ENCODE measurements at places on chromosomes 4 and X.

GRCh38 chr4:124025428-124025827 is 628.8 kb downstream of the SPRY1 start:
- no peak for DNase-seq

- DNase-seq, result no peak
These were observed 113.4 kb downstream of the ZAR1 start for GRCh38 chr4:48603366-48604003.

GRCh38 chrX:48806081-48806480 is 4.2 kb downstream of the HDAC6 start:
- no peak for DNase-seq

GRCh38 chr4:176186671-176187395 is 8.6 kb downstream of the SPATA4 start:
- no peak for DNase-seq

DNA sequence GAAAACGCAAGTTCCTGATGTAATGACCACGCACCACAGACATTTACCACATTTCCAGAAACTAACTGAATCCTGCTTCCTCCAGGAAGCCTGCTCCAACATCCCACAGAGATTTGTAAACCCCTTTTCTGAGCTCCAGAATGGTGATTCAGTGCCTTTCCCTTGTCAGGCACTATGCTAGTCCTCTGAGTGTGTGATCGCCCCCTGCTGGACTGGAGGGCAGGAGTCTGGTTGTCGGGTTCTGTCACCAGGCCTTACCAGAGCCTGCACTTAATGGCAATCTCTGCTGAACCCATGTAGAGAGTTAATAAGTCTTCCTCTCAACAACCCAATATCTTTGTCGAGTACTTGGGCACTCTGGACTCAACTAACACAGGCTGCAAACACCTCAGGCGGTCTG is 14.5 kb upstream of the KDM5C start:
- peak; percentile 91 for DNase-seq

- DNase-seq, result no peak
These were observed 72.0 kb upstream of the HHIP start for GRCh38 chr4:144574000-144574399.

DNA sequence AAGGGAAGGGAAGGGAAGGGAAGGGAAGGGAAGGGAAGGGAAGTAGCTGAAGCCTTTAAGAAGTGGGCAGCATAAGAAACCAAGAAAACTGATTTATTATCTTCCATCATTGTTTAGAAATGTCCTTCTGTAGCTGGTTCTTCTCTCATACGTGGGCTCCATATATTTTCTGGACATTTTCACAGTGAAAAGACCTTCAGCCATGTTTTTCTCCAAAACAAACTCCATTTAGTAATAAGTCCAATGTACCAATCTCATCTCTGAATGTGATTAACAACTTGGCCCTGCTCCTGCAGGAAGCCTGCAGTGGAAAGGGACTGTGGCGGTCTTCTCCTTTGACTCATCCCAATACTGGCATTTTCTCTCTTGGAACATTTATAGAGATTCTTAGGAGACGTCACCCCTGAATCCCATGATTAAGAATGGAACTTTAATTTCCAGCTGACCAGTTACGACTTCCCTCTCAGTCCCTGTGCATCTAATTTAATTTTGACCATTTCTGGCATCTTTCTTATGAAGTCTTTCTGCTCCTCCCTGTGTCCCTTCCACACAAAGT is 96.6 kb upstream of the GUCY1A1 start:
- DNase-seq, result no peak

DNA sequence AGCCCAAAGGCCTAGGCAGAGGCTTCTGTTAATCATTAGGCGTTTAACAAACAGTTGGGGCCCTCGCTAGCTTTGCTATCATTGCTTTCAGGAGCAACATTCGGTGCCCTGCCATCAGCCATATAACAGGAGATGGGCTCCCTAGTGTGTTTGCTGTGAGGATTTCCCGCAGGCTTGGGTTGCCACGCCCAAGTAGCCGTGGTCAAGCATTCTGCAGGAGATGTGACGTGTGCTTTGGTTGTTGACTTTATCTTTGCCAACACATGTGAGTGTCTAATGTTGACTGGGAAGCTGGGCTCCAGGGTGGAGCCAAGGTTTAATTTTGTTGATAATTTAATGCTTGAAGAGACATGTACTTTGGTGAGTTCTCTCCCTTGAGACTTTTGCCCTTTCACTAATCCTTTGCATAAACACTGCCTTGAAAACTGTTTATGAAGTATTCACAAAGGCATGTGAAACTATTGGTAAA is 184.6 kb upstream of the KIT start:
- DNase-seq, result no peak

DNA sequence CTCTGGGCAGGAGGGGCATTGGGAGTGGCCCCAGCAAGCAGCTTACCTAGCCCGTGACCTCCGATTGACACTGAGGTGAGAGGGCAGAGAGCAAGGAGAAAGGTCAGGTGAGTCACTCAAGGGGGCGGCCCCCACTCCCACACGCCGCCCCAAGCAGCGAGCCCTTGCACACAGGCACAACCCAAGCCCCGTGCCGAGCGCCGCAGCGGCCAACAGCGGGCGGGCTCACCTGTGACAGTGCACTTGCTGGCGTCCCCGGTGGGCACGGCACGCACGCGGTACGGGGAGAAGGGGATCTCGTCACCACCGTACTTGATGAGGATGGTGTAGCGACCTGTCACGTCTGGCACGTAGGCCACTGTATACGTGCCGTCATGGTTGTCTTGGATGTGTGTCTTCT is 17.2 kb downstream of the FLNA start:
- DNase-seq, result no peak

- no peak for DNase-seq
These were observed 104.4 kb upstream of the RAB40AL start for GRCh38 chrX:102832661-102833060.

DNA sequence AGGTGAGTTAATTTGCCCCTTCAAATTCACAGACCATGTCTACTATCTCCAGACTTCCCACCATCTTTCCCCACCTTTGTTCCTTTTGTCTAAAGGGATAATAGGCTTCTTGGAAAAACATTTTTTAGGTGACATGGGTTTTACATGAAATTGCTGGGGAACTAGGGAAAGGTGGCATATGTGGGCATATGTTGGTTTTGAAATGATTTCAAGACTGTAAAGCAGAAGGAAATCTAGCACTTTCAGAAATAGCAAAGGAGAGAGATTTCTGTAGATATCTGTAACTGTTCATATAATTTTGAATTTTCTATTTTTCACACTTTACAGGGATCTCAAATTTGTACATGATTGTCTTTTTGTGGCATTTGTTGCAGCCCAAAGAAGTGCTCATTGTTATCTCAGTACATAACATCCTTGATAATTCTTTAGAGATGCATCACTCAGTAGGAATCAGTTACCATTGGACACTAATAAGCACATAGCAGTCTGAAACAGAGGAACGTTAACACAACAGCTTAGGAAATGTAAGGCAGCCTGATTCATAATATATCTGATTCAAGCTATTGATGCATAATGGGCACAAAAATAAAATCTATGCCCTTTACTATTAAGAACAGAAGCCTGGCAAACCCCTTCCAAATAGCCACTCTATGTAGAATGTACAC is 659.7 kb downstream of the CENPC start:
- no peak for DNase-seq

GRCh38 chr4:104969394-104970082 is 177.1 kb upstream of the TET2 start:
- DNase-seq, result no peak

DNA sequence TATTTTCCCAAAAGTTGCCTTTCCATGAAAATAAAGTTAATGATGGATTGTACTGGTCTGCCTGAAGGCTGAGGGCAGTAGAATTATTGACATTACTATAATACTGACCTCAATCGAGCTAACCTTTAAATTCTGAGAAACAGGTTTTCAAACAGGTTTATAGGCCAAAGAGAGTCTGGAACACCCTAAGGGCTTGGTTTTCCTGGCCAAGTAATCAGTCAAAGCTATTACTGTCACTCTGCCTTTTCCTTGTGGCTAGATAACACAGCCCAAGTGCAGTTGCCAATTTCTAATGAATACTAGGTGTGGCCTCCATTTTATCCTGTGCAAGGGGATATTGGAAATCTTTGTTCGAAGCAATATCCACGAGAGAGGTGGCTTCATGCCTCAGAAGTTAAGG is 75.2 kb downstream of the INTS12 start:
- no peak for DNase-seq

- no peak for DNase-seq
These were observed 802.4 kb downstream of the TRIML1 start for GRCh38 chr4:188941524-188942119.

DNA sequence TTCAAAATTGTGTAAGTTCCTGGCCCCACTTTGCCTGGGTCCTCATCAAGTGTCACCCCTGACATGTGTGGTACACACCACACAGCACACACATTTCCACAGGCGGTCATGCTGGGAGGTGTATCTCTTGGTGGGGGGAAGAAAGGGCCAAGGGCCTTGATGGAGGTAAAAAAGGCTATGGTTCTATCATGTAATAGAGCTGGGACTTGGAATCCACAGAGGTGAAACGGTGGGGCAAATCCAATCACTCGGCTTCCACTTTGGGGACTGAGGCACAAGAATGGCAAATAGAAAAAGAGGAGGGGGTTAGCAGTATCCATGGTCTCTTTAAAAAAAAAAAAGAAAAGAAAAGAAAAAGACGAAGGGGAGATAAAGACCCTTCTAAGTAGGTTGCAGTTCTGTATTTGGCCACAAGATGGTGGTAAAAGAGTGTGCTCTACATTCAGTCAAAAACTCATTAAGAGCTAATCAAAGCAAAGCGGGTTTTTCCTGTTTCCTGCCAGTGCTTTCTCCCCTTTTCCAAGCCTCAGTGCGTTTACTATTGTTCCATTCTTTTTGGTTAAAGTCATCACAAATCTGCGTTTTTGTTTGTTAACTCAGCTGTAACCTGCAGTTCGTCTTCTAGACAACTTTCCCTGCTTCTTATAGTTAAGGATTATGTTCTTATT is 37.0 kb upstream of the ATP6AP2 start:
- DNase-seq, result no peak

DNA sequence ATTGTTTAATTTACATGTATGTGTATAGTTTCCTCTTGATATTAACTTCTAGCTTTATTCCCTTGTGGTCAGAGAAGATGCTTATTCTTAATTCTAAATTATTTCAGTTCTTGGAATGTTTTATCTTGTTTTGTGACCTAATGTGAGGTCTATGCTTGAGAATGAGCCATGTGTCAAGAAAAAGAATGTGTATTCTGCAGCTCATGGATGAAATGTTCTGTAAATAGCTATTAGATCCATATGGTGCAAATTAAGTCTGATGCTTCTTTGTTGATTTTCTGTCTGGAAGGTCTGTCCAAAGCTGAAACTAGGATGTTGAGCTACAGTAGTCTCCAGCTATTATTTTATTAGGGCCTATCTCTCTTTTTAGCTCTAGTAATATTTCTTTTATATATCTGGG is 187.3 kb upstream of the RASGEF1B start:
- no peak for DNase-seq

DNA sequence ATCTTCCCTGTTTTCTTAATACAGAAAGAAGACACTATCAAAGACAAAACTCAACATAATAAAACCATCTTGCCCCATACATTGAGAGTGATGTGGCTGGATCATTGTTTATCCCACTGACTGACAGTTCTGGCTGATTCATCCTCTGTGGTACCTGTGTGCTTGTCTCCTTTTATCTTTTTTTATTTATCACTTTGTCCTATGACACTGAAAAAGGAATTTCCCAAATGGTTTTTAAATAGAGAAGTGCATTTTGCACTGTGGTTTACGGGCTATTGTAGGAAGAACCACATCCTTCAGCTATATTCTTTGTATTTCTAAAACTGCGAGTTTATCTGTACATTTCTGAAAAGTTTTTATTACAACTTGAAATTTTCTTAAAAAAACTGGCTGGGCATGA is 15.0 kb downstream of the TTC29 start:
- no peak for DNase-seq

DNA sequence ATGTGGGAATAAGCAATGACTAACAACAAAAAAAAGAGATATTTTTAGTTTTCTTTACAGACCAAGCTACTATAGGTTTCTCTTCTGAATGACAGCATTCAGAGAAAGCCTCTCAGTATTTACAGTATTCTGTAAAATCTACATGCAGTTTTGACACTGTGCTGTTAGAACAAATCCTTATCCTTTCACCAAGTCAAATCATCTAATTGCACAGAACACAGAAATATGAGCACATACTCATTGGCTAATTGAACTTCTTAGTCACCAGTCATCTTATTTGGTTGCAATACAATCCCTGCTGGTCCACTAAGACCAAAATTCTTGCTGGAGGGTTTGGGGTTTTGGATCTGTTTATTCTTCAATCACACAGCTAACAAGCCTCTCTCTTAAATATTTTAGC is 5.7 kb downstream of the ACOT9 start:
- no peak for DNase-seq

- DNase-seq, result no peak
These were observed 94.3 kb upstream of the PLAC1 start for GRCh38 chrX:134752558-134752957.

GRCh38 chrX:134908356-134908755 is 82.4 kb upstream of the SMIM10 start:
- DNase-seq, result no peak

GRCh38 chr4:118350961-118351360 is 1.8 kb downstream of the PRSS12 start:
- no peak for DNase-seq

DNA sequence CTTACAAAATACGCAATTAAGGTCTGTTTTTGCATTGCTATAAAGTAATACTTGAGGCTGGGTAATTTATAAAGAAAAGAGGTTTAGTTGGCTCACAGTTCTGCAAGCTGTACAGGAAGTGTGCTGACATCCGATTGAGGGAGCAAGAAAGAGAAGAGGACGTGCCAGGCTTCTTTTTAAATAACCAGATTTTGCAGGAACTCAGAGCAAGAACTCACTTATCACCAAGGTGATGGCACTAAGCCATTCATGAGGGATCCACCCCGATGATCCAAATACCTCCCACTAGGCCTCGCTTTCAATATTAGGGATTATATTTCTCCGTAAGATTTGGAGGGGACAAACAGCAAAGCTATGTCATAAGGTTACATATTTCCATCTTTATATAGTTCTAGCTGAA is 456.7 kb downstream of the GLUD2 start:
- DNase-seq, result no peak

DNA sequence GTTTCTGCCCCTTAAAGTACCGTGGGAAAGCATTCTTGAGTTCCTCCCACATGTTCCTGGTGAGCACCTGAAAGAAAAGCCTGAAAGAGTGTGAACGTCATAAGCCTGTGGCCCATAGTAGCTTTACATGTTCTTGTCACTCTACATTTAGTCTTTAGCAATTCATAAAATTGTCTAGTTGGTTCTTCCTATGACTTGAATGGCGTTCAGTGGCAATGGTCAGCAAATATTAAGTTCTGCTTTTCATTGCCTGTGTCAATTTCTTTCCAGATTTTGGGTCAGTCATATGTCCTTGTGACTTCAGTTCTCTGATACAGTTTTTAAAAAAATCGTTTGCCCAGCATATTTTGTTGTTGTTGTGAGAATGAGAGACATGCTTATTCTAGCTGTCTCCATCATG is 650.0 kb upstream of the BOD1L1 start:
- DNase-seq, result no peak

DNA sequence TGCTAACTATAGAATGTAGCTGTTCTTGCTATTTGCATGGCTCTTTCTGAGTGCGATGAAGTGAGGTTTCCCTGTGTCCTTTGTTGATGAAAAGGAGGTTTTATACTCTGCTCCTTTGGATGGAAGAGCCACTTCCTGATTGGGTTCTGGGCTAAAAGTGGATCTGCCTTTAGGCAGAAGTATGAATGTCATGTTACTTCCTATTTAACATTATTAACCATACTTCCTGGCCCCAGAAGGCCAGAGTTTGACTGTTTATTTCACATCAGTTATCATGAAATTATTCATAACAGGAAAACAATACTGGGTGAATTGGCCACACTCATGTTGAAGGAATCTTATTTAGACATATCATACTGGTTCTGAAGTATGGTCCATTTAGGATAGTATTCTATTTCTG is 386.2 kb downstream of the PCDH7 start:
- no peak for DNase-seq

GRCh38 chrX:118038614-118039365 is 77.8 kb downstream of the KLHL13 start:
- no peak for DNase-seq
